ENCODE measurements at places on chromosomes 3 and 15.

- no peak for DNase-seq
Measured at GRCh38 chr15:62879770-62880169, 162.8 kb upstream of the TPM1 start.

DNA sequence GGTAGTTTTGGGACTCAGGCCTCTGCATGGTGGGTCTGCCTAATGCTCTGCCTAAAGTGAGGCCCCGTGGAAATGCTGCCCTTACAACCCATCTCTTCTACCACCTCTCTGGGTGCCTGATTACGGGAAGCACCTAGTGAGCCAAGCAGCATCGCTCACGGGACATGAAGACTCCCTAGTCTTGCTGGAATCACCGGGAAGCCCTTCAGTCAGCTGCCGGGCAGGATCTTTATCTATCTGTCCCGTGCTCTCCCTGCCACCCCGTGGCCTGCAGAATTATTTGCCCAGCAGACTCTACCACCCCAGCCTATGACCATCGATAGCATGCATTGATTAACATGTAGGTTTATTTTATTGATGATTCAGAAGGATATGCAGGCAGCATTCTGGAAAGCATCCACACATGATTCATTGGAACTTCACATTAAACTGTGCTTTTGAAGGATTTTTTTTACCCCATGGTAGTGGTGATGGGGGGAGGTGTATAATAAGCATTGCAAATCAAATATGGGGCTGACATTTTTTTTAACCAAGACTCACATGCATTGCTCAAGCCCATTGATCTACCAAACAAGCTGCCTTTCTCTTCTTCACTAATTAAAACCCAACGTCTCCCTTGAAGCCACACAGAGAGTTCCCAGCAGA is 63.1 kb downstream of the ATP2B2 start:
- no peak for DNase-seq

DNA sequence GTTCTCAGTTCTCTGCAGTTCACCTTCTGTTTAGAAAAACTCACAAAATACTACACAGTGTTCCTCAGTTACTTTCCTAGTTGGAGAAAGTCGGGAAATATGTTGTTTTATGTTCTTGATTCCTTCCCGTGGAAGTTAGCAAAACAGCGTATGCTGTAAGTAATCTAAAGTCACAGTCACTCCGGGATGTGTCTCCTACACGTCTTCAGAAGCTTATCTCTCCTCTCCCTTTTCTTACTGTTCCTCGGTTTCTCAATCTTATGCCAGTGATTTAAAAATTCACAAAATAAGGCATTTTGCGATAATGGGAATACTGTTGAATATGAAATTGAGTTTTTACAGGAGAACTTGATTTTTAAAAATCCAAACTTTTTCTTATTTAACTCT is 1.7 kb downstream of the HEG1 start:
- DNase-seq, result no peak

DNA sequence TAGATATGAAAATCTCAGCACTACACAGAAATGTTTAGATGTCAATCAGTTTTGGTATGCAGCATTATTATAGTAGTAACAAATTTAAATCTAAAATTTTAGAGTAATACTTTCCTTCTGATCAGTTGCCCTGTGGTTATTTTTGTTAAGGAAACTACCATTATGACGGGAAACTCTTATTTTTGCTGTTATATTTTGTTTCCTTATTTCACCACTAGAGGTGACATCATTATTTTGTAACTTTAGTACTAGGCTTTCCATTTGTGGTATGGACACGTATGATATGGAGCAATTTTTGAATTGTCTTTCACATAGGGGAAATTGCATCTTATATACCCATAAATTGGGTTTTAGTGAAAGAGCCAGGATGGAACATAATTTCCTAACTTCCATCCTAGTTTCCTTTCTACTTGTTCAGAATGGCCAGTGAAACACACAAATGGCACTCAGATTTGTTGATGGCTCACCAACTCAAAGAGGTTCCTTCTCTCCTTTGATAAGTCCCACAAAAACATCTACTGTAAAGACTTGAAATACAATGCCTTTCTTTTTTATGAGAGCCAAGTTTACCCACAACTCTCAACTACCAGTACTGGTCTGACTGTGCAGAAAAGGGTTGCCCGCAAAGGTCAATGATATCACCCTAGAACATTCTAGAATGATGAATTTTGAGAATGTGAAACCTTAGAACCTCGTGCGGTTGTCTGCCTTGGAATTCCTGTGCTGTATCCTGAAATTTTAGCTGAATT is 19.4 kb upstream of the PPP4R2 start:
- DNase-seq, result no peak

DNA sequence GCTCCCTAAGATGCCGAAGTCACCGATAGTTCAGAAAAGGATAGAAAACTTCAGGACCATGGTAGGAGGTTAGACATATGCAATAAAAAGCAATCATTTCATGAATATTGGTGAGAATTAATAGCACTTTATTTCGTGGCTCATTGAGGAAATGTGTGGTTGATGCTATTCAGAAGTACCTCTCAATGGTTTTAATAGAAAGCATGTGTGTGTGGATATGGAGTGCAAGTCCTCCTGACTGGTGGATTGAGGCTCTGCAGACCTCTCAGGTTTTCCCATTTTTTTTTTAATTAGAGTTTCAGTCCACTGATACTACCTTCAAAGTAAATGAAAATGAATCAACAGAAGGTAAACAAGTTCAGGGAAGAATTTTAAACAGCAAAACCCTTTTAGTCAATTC is 384.3 kb upstream of the RARB start:
- DNase-seq, result no peak

GRCh38 chr15:74584779-74585178 is 30.9 kb upstream of the CLK3 start:
- DNase-seq, result no peak

DNA sequence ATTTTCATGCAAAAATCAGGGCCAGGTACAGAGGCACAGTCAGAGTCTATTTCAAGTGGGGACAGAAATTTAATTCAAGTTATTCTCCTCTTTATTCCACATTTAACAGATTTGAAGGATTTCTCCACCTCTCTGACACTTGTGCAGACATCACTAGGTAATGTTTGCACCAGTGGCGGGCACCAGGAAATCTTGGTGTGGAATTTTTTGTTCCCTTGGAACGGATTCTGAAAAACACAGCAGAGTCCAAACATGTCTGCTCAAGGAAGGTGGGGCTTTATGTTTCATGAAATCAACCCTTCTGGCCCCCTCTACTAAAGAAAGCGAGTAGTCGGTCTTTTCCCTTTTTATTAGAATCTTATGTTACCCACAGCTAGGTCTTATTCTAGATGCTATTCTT is 271.2 kb upstream of the MDFIC2 start:
- DNase-seq, result no peak

DNA sequence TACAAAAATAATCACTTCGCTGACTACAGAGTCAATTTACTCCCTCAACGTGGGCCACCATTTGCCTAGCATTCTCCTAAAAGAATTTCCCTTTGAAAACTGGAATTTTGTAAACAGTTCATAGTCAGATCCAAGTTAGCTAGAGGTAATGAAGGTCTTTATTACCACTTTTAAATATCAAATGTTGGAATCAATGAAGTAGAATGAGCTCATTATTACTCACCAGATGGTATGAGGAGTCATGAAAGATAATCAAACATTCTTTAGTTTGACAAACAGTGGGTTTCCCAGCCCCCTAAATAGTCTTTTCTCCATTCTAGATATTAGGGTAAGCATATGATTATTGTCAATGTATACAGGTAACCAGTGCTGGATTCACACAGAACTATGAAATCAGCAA is 455.7 kb upstream of the THBS1 start:
- no peak for DNase-seq

DNA sequence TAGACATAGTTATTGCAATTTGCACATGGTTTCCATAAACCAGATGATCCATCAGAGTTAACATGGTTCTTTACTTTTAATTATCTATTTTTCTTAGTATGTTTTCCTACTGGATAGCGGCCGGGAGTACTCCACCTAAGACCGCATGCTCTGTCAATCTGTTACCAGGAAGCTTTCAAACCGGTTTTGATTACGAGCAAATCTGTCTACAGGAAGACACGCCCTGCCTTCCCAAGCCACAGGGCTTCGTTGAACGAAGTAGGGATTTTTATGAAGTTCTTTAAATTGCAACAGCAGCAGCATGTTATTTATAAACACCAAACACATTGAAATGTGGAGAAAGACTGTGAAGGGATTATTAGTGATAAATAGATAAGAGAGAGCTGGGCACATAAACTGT is 283.3 kb upstream of the ROBO2 start:
- DNase-seq, result no peak

DNA sequence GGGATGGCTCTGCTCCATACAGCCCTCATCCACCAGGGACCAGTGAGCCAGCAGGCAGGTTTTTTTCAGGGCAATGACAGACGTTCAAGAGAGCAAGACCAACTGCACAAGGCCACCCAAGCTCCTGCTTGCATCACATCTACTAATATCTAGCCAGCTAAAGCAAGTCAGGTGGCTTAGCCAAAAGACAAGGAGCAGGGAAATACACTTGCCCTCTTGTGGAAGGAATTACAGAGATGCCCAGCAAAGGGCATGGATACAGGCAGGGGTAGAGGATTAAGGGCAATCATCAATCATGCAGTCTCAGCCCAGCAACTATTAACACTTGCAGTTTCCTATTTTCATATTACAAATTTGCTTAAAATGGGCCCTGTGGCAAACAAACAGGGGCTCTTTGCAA is 81.5 kb upstream of the NTRK3 start:
- no peak for DNase-seq

DNA sequence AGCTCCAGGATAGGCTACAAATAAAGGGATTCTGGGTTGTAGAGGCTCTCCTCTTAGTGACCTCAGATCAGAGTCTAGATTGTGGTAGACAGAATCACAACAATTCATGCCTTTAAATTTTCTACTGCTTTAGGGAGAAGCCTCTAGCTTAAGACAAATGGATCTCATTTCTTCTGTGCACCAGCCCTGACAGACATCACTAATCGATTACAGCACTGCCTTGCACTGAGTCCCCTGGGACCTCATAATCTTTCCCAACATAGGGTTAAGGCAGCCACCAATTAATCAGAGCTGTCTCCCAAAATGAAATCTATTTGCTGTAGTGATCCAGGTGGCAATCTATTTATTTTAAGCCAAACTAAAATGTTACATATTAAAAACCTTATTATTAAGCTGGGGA is 436.5 kb upstream of the WNT5A start:
- no peak for DNase-seq

- DNase-seq, result no peak
Measured at GRCh38 chr3:24550588-24550987, 55.9 kb upstream of the THRB start.

GRCh38 chr15:83046558-83047127 is 20.4 kb downstream of the BTBD1 start:
- no peak for DNase-seq

DNA sequence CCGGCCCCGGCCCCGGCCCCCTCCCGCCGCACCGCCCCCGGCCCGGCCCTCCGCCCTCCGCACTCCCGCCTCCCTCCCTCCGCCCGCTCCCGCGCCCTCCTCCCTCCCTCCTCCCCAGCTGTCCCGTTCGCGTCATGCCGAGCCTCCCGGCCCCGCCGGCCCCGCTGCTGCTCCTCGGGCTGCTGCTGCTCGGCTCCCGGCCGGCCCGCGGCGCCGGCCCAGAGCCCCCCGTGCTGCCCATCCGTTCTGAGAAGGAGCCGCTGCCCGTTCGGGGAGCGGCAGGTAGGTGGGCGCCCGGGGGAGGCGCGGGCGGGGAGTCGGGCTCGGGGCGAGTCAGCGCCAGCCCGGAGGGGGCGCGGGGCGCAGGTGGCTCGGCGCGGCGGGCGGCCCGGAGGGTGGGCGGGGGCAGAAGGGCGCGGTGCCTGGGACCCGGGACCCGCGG is 352 bp downstream of the CHRD start:
- DNase-seq, result peak; percentile 69

GRCh38 chr3:138220242-138220641 is 33.1 kb downstream of the ARMC8 start:
- no peak for DNase-seq

DNA sequence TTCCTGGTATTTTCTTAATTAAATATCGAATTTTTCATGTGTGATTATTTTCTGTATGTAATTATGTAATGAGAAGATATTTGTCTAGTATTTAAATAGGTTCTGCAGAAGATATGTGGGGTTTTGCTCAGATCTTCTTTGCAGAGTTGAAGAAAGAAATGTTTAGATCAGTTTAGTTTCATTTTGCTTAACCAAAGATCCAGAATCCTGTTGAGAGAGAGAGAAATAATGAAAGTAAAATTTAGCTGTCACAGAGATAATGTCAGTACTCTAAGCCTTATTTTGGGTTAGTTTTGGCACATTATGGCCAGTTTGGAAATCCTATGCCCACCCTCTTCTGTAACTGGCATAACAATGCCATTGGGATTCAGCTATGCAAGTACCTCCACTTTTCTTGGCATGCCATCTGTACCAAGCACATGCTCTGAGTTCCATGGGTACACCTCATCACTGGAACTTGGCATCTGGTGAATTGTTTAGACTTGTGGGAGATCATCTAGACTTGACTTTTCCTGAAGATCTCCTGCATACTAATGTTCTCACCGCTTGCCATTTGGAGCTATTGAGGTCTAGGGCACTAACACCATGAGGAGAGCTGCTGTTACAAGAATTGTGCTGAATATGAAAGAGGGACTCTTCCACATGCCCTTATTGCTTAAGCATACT is 30.9 kb downstream of the PLSCR1 start:
- DNase-seq, result no peak

DNA sequence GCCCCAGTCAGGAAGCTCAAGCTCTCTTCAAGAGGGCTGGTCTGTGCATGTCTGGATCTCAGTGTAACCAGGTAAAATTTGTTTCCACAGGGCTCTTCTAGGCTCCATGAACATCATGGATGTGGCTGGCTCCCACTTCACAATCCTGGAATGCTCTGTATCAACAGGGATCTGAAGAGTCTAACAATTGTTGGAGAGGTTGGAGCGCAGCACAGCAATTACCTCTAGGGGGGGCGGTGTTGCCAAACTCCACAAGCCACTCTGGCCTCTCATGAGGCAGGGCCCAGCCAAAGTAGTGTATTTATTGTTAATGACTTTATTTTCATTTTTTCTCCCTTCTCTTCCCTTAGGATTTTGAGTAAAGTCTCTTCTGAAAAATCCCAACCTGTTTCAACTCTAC is 6.1 kb upstream of the EIF2B5 start:
- peak; percentile 68 for DNase-seq

DNA sequence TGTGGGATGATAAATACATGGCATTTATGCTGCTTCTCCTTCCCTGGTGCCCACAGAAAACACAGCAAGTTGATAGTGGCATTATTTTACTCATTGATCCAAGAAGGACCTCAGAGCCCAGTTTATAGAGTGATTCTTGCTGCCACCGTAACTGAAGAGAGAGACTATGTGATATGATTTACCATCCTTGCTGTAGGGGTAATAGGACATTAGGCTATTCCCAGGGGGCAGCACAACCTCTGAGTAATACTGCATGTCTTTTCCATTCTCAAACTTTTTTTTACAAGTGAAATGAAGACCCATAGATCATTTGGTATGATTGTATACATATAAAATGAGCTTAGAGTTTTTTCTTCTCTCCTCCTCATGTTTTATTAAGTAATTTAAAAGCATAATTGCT is 136.4 kb downstream of the ABI3BP start:
- DNase-seq, result no peak

GRCh38 chr3:58150130-58150809 is 60.5 kb downstream of the DNASE1L3 start:
- DNase-seq, result no peak

- no peak for DNase-seq
Measured at GRCh38 chr15:28977377-28978010, 91.7 kb downstream of the APBA2 start.

GRCh38 chr15:70597056-70597603 is 166.2 kb downstream of the UACA start:
- no peak for DNase-seq

GRCh38 chr3:70738291-70738681 is 425.8 kb upstream of the MDFIC2 start:
- no peak for DNase-seq
